ENCODE measurements at places on chromosomes 5 and 9. TPM values are rescaled to one million over a fixed set of nuclear protein-coding genes. Genes with fewer than 3 reads are reported as not detected.

FBP2 gene
- not detected for total RNA-seq

WNT8A gene
- not detected for total RNA-seq

LRRC70 gene
- 1.7 TPM for total RNA-seq

CSF1R gene
- total RNA-seq = 0.27 TPM

HRH2 gene
- total RNA-seq = 2.8 TPM

PCDHB14 gene
- total RNA-seq = 7.1 TPM

PLPP7 gene
- 0.60 TPM for total RNA-seq

DBN1 gene
- 365 TPM for total RNA-seq

IL3 gene
- not detected for total RNA-seq

Data from mesothelial cell of epicardium (in vitro differentiated cells).